Jurkat, Clone E6-1 (cell line): ENCODE measurements at places on chromosomes 2 and 18.

GRCh38 chr2:4391013-4391412 lies 687.6 kb downstream of the DCDC2C start:
- no peak for DNase-seq

DNA sequence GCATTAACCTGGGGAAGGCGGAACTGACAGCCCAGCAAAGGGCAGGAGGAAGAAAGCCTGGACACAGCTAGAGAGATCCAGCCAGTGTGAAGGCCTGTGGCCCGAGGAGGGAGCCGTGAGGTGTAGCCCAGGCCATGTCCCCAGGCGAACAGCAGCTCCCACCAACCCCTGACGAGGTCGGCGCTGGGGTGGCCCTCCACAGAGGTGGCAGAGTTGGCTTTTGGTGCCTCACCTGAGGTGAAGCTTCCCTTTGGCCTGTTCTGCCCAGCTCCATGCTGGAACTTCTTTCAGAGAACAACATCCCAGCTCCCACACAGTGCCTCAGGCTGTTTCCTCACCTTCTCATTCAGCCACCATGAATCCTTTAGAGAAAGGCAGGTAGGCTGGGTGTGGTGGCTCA lies 13.3 kb downstream of the TMEM177 start:
- DNase-seq, result no peak

GRCh38 chr2:234570476-234570875 lies 73.6 kb upstream of the ARL4C start:
- DNase-seq, result no peak

DNA sequence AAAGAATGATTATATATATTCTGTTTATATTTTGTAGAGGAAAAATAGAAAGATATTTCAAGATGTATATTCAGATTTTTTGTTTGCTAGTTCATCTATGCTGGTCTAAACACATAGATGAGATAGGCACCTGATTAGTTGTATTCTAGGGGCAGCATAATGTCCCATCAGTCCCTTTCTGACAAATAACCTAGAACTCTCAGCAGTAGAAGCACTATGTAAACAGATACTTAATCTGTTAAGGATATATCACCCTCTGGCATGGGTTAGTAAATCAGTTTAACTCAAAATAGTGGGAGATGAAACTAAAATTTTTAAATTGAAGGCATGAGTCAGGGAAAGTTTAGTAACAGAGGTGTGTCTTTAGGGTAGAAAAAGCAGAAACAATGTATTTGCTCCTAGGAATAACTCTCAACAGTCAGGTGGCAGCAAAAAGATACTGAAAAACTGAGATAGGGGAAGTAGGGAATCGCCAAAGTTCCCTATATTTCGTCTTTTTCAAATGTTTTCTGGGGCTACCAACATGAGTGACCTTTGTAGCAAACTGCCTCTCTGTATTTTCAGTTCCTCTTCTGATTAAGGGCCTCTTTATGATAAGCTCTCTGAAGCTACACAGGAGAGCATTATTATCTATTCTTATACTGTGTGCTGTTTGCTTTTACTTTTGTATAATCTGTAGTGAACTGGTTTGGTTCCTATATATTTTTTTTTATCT lies 5.7 kb downstream of the PPP1R1C start:
- no peak for DNase-seq

DNA sequence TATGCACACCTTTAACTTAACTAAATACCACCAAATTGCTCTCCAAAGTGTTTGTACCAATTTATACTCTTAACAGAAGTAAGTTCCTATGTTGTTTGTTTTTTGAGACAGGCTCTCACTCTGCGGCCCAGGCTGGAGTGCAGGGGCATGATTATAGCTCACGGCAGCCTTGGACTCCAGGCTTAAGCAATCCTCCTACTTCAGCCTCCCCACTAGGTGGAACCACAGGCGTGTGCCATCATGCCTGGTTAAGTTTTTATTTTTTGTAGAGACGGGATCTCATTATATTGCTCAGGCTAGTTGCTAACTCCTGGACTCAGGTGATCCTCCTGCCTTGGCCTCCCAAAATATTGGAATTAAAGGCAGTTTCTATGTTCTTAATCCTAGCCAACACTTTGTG lies 13.1 kb upstream of the NAB1 start:
- DNase-seq, result no peak

DNA sequence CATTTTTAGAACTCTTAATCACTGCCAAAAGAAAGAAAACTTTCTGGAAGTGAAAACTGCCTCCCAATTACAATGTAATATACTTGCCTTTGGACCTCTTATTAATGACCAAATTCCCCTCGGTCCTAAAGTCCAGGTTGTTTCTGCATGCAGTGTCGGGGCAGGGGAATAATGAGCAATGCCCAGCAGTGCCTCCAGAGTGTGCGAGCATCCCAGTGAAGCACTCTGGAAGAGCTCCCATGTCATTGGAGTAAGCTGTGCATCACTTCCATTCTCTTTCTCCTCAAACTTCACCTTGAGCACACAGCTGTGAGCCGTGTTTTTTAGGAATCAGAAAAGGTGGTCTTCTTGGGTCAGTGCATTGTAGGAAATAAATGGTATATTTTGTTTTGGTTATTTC lies 107.1 kb downstream of the SH3RF3 start:
- no peak for DNase-seq

- DNase-seq, result no peak
Measured at GRCh38 chr2:3659447-3660432, 1.7 kb downstream of the ALLC start.

DNA sequence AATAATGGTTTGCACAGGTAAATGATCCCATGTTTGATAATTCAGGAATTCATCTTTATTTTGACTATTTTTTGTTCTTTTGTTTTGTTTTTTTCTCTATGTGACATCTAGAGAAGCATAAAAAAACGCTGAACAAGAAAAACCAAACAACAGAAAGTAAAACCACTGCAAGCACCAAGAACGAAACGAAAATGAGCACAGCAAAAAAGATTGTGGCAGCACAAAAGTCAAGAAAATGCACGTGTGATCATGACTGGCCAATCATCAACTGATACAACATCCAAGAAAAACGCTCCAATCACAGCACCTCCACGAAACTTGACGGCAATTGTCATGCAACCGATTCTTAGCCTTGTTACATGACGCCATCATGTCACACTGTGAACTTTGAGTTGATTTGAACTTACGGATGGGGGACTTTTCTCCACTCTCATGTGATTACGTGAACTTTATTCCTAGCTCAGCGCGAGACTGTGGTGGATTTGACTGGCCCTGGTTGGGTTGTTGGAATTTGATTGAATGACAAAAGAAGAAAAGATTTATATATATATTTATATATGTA lies 318.7 kb downstream of the CELF4 start:
- no peak for DNase-seq

DNA sequence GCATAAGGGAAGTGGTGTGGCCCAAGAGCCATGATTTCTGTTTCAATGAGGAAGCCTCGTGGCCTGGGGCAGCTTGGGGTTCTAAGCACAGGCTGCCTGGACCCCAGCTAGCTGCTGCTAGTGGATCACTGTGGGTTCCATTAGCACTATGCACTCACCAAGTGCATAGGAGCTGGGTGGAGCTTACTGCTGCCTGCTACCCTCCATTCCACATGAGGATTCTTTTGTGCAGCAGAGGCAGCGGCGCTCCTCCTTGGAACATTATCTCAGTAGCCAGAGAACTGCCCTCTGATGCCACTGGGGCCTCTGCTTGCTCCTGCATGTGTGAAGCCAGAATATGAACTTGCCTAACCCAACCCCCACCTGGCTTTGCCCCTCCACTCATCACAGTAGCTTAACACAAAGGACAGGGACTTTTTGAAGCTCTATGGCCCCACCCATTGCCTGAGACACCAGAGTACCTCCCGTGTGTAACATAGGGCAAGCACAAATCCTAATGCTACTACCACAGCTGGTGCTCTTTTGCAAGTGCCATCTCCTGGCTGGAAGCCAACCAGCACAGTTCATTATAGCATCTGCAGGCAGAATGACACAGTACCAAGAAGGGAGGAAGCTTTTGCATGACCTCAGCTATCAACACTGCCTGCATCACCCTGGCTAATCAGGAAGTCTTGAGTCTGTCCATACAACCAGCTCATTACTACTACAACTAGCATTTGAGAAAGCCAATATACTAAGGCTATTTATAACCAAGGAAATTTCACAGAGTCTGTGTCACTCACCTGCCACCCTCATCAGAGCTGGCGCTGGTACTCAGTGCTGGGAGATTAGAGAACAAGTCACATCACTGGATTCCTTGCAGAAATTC lies 297.0 kb upstream of the GULP1 start:
- peak; percentile 32 for DNase-seq

DNA sequence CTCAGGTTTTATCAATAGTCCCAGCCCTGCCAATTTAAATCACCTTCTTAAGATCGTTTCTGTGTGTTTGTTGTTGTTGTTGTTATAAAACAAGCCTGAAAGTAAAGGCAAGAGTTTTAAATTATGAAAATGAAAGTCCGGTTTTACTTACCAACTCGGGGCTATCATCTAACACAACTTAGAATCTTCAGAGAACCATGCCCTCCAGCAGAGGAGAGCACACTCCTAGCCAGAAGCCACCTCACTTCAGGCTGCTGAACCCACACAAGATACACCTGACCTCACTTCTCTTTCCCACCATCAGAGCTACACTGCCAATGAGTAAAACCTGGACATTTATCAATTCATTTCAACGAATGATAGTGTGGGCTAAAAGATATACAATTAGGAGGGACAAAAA lies 335.2 kb downstream of the IRS1 start:
- no peak for DNase-seq

DNA sequence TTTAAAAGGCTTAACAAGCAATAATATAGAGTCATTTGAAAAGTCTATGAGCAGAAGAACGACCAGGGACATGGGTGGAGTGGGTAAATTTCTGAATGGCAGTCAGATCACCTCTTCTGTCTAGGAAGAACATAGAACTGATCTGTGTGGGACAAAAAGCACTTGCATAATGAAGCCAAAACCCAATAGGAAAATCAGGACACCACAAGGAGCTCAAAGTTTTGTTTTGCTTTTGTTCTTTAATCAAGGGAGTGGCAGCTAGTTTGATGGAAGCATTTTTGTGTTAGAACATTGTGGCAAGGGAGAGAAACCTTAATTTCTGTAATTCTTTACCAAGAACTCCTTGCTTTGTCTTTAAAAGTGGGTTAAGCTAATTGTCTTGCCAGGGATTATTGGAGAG lies 240.2 kb upstream of the TANK start:
- no peak for DNase-seq

GRCh38 chr2:127194447-127194846 lies 25.7 kb downstream of the CYP27C1 start:
- no peak for DNase-seq

- no peak for DNase-seq
Measured at GRCh38 chr2:48355494-48355893, 174.5 kb upstream of the STON1 start.

GRCh38 chr2:148338541-148338940 lies 306.0 kb upstream of the EPC2 start:
- no peak for DNase-seq

- no peak for DNase-seq
Measured at GRCh38 chr2:29113891-29114321, 1.3 kb upstream of the CLIP4 start.

DNA sequence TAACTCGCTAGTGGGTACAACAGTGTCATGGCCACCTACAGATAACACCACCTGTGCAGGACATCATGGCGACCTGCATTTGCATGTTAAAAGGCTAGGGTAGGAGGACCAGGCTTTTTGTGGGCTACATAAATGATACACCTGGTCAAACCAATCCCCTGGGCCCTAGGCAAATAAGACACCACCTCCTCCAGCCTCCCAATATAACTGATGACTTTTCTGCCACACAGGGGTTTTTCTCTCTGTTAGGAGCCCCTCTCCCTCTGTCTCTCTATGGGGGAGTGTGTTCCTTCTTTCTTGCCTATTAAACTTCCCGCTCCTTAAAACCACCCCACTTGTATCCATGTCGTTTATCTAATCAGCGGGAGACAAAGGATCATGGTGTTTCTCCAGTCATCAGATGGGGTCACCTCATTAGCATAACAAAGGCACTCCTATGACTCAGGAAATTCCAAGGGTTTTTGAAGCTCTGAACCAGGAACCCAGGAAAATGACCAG lies 10.8 kb upstream of the BUB1 start:
- no peak for DNase-seq

DNA sequence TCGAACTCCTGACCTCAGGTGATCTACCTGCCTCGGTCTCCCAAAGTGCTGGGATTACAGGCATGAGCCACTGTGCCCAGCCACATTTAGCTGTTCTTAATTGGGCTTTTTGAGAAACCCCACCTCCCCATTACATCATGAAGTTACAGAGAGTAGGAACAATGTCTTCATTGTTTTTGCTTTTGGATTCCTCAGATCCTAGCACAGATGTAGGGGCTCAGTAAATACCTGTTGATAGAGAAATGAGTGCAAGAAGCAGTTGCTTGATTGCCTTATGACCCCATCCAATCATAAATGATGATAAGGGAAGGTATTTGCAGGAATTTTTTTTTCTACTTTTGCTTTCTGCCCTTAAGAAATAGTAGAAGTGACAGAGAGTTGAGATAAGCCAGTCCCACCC lies 25.4 kb downstream of the GREB1L start:
- no peak for DNase-seq

DNA sequence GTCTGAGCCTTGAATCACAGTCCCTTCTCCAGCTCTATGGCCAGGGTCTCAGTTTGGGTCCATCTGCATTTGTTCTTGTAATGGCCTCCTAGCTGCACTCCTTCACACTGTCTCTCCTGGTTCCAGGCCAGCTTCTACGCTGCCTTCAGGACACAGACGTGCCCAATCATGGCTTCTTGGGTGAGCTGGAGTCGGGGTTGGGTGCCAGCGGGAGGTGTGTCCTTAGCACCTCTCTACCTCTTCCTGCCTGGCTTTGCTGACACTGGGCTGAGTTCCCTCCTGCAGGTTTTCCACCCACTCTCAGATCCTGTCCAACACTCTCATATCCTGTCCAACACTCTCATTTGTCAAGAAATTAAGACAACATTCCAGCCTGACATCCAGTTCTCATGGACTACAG lies 9.6 kb downstream of the TRPM8 start:
- no peak for DNase-seq

DNA sequence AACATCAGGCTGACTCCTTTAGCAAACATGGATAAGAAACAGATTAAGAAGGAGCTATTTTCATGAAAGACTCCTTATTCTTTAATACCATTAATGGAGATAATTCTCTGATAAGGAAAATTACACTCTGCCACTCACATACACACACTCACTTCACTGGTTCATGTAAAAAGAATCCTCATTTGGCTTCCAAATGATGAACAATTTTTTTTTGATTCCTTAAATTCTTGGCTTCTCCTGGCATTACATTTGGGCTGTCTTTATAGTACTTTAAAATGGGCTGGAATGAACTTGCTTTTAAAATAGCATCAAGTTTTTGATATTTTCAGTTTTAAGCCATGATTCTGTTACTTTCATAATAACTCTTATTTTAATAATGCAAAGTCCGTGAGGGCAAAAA lies 328.6 kb downstream of the SLC8A1 start:
- no peak for DNase-seq

GRCh38 chr18:49061991-49062831 lies 111.4 kb upstream of the SMAD7 start:
- DNase-seq, result no peak

- no peak for DNase-seq
Measured at GRCh38 chr2:67839242-67839641, 223.6 kb downstream of the C1D start.
